ENCODE measurements at places on chromosomes 12 and 14.

GRCh38 chr12:51339750-51340149 is 6.7 kb downstream of the CELA1 start:
- no peak for DNase-seq

DNA sequence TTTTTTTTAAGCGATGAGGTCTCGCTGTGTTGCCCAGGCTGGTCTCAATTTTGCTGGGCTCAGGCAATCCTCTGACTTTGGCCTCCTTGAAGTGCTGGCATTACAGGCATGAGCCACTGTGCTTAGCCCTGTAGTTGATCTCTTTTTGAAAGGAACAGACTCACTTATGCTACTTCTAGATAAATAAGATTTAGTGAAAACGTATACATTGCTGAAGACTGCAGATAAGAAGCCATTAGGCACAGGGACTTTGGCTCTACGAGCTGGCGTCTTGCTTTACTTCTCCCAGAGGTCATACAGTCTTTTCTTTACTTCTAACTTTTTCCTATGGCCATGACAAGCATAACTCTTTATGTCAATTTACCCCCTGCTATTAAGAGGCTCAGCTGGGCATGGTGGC is 9.4 kb downstream of the PTGR2 start:
- no peak for DNase-seq

DNA sequence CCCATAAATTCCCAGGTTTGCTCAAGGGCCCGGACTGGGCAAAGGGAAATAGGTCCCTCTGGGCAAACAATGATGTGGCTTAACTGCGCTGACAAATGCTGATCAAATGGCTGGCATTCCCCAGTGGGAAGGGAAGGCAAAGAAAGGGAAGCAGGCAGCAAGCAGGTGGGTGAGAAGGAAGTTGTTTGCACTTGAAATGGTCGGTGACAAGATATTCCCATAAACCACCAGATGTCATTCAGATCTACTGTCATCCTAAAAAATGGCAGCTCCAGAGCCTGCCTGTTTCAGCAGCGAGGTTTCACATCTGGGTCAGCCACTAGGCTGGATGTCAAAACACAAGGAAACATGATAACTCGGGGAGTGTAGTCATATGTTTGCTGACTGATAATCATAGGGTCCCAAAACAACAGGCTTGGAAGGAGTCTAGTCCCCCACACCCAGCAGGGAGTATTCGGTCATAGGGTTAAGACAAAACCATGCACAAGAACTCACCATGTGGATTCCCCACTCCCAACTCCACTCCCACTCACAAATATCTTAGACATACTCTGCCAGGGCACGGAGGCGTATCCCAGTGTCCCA is 37.9 kb upstream of the MDM1 start:
- no peak for DNase-seq

DNA sequence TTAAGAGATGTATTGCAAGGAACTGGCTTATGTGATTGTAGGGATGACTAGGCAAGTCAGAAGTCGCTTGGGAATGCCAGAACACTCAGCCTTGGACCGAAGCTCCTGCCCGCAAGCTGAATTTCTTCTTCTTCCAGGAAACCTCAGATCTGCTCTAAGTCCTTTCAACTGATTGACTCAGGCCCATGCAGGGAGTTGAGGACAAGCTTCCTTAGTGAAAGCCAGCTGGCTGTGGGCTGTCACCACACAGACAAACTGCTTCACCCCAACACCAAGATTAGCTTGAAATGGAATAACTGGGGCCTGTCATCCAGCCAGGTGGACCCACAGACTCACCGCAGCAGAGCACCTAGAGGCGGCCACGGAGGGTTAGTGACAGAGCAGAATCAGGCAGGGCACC is 24.7 kb downstream of the BDKRB2 start:
- DNase-seq = no peak

DNA sequence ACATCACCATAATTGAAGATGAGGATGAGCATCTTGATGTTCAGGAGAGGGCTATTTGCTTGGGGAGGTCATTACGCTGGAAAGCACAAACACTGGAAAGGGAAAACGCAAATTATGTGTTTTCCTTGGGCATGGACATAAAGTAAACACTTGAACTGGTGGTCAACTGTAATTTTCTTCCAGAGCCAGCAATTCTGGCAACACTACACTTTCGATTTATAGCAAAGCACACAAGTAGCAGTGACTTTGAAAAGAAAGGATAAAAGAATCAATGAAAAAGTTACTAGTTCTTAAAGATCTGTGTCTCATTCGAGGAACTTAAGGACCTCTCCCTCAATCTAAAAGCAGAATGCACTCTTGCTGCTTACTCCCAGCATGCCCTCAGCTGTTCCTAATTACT is 2.2 kb downstream of the CLEC14A start:
- no peak for DNase-seq

DNA sequence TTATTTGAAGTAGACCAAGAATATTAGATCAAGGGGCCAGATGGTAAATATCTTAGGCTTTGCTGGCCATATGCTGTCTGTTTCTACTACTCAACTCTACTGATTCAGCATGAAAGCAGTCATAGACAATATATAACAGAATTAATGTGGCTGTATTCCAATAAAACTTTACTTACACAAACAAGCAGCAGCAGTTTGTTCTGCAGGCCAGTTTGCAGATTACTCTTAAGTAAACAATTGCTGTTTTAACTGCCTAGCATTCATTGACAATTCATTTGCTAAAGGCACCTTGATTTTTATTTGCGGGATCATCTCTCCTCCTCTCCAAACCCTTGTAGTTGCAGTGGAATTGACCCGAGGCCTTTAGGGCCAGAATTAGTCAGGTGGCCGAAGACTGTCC is 94.1 kb upstream of the GARIN6 start:
- no peak for DNase-seq
